GM12891 (cell line): ENCODE measurements at places on chromosomes 16 and 17.
A peak's percentile ranks its signal among the peaks of the same experiment; 100 is the strongest.

- no peak for DNase-seq
Observed at GRCh38 chr17:77211681-77212080, 70.9 kb downstream of the SEC14L1 start.

DNA sequence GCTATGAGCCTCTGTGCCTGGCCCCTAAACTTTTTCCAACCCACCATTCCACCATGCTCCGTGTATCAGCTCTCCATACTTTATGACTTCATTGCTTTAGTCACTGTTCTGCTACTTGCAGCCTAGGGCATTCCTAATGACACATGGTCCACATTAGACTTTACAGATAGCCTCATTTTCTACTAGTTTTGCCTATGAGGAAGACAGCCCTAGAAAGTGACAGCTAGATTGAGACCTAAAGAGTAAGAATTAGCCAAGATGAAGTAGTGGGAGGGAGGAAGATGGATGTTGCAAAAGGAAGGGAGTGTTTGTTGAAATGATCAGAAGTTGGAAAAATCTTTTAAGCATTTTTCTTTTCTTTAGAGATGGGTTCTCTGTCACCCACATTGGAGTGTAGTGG lies 11.0 kb downstream of the C16orf54 start:
- DNase-seq: no peak

DNA sequence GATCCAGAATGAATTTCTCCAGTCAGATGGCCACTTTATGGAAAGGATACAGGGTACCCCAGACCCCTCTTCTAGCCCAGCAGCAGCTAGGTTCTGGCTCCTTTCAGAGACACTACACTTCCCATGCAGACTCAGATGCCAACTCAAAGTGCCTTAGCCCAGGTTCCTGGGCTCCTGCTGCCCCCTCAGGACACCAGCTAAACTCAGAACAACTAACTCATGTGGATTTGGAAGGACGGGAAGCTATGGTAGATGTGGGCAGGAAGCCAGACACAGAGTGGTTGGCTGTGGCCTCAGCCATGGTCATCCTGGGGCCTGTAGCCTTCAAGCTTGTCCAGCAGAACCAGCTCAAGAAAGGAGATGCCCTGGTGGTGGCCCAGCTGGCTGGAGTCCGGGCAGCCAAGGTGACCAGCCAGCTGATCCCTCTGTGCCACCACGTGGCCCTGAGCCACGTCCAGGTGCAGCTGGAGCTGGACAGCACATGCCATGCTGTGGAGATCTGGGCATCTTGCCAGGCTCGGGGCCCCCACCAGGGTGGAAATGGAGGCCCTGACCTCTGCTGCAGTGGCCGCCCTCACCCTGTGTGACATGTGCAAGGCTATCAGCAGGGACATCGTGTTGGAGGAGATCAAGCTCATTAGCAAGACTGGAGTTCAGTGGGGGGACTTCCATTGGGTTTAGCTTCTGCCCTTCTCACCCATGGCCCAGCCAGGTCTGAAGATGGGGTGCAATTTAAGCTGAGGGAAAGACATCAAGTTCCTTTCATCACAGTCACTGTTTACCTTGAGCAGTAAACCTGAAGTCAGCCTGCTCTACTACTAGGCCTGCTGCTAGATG lies 111.8 kb downstream of the N4BP1 start:
- DNase-seq: no peak

DNA sequence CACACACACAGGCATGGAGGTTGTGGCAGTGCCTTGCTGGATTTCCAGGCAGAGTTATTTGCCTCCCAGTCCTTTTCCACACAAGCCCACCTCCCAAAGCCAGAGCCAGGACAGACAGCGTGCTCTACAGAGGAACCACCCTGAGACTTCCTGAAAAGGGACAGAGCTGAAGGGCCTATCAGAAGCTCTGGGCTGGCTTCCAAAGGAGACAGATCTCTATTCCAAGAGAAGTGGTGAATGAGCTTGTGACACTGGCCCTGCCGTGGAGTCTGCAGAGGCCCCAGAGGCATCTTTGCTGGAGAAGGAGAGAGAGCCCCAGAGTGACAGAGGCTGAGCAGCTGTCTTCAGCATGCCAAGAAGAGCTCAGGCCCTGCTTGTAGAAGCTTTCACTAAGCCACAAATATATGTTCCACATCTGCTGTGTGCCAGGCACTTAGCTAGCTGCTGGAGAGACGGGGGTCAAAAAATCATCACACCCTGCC lies 8.3 kb upstream of the LPCAT2 start:
- no peak for DNase-seq

DNA sequence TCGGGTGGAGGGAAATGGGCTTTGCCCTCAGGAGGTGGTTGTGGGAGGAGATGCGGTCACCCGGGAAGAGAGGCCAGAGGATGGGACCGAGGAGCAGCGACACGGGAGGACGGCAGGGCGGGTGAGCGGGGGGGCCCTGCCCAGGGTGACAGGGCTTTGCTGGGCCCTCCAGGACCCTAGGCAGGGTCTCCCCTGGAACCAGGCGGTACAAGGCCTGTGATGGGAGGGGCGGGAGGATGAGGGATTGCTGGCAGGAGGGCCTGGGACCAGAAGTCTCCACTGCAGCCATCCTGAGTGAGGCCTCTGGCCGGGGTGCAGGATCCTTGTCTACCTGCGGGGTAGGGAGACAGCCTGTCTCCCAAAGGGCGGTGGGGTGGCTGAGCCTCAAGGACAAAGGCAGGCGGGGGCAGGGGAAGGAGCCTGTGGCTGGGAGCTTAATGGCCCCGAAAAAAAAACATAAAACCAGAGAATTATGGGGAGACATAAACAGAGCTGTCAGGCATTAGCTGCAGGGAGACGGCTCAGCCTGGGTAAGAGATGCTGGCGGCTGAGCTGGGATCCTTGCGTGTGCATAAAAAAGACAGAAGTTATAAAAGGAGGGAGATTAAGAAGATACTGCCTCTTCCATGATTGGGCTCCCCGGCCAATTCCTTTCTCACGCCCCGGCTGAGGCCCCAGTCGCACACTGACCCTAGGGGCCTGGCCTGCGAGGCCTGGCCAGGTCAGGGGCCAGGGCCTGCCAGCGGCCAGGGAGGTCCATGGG lies 66.7 kb downstream of the SREBF1 start:
- DNase-seq: no peak

DNA sequence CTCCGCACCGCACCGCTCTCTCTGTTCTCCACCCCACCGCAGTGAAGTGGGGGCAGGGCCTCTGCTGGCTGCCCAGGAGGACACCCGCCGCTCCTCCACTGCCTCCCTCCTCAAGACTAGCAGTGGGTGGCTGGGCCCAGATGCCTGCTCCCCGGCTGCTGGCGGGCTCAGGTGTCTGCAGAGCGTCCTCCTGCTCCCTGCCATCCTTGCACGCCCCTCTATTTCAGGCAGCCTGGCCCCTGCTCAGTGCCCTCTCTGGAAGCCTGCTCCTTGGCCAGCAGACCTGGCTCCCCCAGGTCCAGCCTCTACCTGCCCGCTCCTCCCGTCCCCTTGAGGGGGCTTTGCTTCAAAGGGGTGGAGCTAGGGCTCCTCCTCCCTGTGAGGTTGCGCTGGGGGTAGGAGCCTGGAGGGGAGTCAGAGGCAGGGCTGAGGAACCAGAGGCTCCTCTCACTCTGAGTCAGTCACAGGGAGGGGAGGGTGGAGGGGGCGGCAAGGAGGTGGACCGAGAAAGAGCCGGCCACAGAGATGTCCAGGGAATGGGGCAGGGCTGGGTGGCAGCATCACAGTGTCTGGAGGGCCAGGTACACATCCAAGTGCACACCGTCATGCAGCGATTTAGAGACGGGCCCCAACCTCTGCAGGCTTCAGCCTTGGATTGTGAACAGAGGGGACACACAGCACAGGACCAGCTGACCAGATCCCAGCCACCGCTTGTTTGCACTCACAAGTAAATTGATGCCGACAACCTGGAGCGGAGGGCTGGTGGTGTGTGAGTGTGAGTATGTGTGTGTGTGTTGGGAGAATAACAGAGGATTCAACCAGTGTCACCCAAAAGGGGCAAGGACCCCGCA lies 9.8 kb upstream of the TMEM92 start:
- DNase-seq: no peak

DNA sequence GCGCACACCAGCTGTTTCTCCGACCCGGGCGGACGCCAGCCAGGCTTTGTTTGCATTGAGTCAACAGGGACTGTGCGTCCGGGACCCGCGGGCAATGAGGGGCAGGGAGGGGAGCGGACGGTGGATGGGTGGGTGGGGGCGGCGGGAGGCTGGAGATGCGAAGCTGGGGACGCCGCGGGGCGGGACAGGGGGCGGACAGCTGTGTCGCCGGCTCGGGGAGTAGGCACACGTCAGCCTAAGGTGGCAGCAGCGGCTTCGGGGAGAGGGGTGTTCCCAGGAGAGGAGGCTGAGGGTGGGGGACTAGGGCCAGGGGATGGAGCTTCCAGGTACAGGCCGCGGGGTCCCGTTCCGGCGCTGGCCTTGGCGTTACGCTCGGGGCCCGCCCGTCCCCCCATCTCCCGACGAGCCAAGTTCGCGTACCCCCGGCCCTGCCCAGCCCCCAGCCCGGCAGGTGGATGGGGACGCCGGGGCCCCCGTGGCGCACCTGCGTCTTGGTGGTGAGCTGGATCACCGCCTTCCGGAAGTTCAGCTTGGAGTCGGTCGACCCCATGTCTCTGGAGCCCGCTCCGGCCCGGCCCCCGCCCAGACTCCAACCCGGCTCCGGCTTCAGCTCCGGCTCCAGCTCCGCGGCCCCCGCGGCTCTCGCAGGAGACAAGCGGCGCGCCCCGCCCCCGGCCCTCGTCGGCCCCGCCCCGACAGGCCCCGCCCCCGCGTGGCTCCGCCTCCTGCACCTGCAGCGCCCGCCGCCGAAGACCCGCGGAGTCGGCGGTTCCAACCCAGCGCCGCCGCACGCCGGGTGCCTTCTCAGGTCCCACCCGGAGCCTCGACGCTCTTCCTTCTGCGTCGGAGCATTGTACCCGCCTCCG lies at the start of gene HID1:
TSS of gene HID1 (minus strand) at position 653 of the 866 bp plus-strand sequence. CDS start at position 550, 103 bp downstream.
- DNase-seq: peak; percentile 82

GRCh38 chr17:11140043-11140442 lies 101.0 kb upstream of the SHISA6 start:
- DNase-seq: no peak

- no peak for DNase-seq
Observed at GRCh38 chr17:58969156-58969555, 137.5 kb downstream of the TRIM37 start.

- DNase-seq: no peak
Observed at GRCh38 chr16:27333549-27333948, 19.8 kb downstream of the IL4R start.

DNA sequence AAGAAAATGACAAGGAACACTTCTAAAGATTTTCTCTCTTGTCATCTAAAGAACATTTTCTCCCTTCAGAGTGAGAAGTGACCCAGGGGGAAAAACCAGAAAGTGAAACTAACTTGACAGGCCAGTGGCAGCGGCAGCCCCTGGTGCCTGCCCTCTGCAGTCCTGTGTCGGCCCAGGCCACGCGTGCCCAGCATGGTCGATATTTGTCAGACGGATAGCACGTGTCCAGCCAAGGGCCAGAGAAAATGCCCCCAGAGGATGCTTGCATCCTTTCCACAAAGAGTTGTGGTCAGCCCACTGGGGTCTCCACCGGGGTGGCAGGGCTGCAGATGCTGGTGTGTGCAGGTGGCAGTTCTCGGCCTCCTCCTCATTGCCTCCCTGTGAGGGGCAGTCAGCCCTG lies 176.6 kb downstream of the RAB11FIP4 start:
- no peak for DNase-seq
